Activated CD4-positive, alpha-beta T cell treated with anti-CD3 and anti-CD28 coated beads, Interleukin-2, amount 50 U/mL, for 48 hours (primary cell): ENCODE measurements at places on chromosomes 3 and 15.

DNA sequence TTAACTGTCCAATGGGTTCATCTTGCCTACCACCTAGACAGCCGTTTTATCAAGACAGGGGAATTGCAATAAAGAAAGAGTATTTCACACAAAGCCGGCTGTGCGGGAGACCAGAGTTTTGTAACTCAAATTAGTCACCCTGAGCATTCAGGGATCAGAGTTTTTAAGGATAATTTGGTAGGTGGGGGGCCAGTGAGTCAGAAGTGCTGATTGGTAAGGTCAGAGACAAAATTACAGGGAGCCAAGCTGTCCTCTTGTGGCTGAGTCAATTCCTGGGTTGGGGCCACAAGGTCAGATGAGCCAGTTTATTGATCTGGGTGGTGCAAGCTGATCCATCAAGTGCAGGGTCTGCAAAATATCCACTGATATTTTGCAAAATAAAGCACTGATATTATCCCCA is 29.9 kb upstream of the GPD1L start:
- DNase-seq, result no peak

GRCh38 chr3:65781594-65781993 is 257.1 kb downstream of the MAGI1 start:
- DNase-seq, result no peak

DNA sequence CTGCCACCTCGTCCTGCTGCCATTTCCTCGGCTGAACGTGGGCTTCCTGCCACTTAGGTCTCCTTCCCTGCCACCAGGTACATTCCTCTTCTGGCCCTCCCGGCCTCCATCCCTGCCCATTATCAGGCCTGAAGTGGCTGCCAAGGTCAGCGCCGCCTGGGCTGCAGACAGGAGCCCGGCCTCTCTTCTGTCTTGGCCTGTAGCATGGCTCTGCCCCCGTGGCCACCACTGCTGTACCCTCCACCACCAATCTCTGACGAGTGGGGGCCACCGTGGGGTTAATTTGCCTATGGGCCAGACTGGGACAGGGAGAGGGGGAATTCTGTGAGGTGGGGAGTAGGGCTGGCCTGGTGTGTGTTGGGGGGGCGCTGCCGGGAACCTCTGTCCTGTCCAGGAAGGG is 2.0 kb upstream of the BAHD1 start:
- DNase-seq, result no peak

- no peak for DNase-seq
These were observed 5.2 kb upstream of the RLBP1 start for GRCh38 chr15:89226359-89227221.

DNA sequence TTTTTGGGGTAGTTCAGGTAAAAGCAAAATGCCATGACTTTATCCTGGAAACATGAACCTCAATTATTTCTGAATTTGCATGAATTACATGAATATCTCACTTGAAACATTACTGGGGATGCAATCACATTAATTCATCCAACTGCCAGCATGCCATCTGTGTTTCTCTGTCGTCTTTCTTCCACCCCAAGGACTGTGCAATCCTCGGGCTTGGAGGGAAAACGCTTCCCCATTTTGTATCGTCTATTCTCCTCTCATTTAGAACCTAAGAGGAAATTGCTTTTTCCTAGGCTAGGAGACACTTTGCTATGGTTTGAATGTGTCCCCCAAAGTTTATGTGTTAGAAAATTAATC is 109.4 kb downstream of the SQOR start:
- DNase-seq, result no peak

DNA sequence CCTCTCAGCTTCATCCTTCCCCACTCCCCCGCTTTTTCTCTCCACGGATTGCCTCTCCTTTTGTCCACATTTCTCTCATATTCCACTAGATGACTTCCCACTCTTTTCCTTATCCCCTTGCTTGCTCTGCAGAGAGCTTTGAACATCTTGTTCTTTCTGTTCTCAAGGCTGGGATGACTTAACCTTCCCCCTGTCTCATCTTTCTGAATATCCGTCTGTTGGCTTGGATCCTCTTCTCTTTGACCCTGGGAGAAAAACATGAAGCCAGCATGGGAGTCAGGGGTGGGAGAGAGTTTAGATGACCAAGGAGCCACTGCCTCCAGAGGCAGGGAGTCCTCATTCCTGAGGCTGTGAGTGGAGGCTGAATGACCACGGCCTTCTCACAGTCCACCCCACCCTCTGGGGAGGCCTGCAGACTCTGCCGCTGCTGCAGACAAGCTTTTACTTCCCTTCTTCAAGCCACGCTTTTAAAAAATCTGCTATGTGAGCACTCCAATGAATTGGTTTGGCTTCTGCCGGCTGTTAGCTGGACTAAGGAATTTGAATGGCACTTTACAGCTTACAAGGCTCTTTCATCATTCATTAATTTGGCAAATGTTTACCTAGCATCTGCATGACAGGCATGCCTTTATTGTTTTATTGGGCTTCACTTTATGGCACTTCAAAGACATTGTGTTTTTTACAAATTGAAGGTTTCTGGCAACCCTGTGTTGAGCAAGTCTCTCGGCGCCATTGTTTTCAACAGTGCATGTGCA is 111.6 kb upstream of the SLC6A6 start:
- DNase-seq, result no peak

DNA sequence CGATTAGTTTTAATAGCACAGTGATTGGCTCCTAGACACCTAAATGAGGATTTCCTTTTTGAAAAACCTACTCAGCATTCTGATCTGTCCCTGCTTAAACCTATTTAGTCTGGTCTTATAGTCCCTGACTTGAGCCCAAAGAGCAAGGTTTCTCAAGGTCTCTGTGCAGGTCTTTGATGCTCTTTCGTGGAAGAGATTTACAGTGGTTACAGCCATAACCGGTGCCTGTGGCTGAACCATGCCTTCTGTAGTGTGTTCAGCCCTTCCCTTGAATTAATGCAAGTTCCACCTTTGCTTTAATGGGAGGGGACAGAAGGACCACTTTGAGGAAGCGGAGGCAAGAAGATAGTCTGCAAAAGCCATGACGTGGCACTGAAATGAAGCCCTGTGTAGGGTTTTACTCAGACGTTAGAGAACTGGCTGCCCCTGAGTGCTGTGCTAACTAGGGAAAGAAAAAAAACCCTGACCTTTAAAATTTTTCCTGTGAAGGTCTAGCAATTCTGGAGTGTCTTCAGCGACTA is 43.0 kb downstream of the ZBTB38 start:
- peak; percentile 51 for DNase-seq

DNA sequence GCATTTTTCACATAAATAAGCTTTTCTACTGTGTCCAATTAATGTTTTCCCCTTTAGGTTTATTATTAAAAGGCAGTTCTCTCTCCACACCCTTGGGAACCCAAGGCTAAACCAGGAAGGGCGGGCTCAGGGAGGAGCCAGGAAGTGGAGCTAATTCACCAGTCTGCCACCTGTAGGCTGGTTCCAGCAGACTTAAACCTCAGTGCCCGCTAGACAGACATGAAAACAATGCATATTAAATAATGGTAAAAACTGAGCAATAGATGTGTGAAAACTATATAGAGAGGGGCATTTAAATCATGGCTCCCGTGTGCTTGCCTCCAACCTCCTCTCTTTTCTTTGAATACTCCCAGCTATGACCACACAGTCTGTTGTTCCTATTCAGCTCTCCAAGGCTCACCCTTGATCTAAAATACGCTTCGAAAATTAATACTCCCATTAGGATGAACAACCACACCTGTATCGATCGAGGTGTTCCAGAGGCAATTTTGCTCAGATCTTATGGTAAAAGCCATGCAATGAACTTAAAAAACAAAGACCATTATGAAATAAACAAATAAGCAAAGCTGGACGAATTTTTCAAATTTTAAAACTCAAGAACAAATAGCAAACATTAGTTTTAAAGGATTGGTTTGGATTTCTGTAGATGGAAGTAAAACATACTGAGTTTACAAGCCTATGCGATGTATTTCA is 253.3 kb downstream of the TJP1 start:
- DNase-seq, result no peak

GRCh38 chr3:149020196-149020838 is 29.0 kb downstream of the GYG1 start:
- DNase-seq, result no peak

- DNase-seq, result no peak
These were observed 18.4 kb upstream of the EMC3 start for GRCh38 chr3:10004960-10005564.

DNA sequence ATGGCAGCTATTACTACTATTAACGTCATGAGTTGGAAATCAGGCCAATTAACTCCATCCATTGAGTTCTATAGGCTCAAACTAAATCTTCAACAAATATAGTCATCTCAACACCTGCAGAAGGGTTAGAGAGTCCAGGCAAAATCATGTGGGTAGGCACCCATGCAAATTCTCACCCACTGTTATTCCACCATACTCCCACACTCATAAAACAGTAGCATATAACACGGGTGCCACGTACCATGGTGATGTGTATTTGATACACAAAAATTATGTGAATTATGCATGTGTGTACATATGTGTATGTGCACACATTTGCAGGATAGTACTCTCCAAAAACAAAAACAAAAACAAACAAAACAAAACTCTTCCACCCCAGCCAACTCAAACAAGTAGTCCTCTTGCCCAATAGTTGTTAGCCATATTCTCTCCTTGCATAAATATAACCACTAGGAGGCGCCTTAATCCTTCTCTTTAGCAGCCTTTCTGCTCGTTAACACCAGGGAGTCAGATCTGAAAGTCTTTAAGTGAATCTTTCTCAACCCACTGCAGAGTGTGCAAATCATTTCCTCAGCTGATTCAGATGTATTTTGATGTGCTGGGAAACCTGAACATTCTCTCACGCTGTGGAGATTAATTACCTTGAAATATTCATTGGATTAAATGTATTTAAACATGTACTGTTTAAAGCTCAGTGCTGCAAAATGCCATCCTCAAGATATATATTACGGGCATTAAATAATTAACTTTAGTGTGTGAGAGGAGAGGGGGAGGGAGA is 38.0 kb upstream of the COPB2 start:
- DNase-seq, result no peak

GRCh38 chr3:18394384-18394995 is 30.6 kb downstream of the SATB1 start:
- no peak for DNase-seq

GRCh38 chr15:51144021-51144532 is 49.4 kb upstream of the TNFAIP8L3 start:
- DNase-seq, result no peak

- DNase-seq, result no peak
These were observed 19.8 kb downstream of the PCSK6 start for GRCh38 chr15:101469520-101470288.

DNA sequence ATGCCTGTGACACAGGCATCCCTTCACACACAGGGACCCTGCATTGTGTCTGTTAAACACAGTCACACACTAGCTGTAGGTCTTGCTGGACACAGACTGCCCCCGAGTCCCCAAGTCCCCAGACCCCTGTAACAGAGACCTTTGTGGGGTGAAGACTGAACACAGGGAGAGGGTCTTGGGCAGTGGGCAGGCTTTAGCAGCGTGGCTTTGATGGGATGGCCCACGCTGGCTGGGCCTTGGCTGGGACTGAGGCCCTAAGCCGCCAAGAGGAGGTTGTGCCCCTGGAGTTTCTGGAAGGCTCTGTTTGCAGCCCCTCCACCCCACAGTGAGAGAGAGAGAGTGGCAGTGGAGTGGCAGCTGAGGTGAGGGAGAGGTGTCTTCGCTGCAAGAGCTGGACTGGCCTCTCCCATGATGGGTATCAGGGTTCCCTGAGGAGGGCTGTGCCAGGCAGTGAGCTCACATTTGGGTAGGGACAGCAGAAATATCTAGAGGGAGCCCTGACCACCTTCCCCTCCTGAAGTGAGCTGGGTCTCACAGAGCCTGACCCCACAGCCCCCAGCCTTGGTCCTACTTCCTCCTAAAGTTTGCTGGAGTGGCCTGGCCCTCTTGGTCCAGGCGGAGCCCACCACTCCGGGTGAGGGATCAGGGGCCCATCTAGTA is 635 bp upstream of the VILL start:
- no peak for DNase-seq

DNA sequence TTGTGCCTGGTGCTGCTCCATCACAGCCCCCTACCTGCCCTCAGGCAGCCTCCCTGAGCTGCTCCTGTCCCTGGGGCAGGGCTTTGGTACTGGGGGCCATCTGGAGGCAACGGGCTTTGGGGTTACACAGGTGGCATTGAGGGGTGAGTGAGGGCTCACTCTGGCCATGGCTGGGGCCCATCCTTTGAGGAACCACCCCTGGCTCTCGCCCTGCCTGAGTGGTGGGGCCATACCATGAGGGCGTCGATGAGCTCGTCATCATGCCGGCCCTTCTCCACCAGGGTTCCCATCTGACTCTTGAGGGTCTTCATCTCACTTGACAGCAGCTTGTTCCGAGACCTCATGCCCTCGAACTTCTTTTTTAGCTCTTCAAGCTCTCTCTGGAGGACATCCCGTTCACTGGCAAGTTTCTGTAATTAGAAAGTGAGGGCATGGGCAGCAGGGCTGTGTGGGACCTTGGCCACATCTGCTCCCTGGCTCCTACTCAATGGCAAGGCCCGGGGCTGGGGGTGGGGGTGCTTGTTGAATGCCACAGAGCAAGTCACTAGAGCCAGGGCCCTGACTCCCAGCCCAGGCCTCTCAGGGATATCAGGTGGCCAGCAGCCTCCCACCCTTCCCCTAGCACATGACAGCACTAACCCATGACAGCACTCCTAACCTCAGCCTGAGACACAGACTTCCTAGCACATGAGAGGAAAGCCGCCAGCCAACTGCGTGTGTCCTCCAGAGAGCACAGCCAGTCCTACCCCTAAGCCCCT is 33.5 kb downstream of the CCDC13 start:
- DNase-seq, result no peak

GRCh38 chr15:88383354-88383753 is 83.8 kb downstream of the MRPL46 start:
- DNase-seq, result no peak

GRCh38 chr3:57689367-57690053 is 3.4 kb downstream of the DENND6A start:
- no peak for DNase-seq

GRCh38 chr15:80252121-80252518 is at the start of gene CTXND1:
TSS of gene CTXND1 (minus strand) at chr15:80252213. CDS start at chr15:80201949, 50,264 bp downstream.
- DNase-seq, result no peak

- DNase-seq, result no peak
These were observed 6.9 kb upstream of the CA12 start for GRCh38 chr15:63388511-63388910.

DNA sequence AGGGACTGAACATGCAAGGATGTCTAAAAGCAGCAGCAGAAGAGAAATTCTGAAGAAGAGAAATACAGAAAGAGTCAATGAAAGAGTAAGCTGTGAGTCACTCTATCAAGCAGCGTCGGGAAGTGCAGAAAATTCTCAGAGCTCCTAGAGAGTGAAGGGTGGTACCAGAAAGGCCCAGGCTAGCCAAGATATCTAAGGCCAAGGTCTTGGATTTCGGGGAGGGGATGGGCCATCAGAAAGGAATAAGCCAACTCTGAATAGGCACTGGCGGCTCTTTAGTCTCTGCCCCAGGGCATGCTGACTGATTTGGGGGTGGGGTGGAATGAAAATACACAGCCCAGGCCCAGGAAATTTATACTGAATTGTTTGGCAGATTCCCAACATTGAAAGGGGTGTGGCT is 70.8 kb downstream of the GPR156 start:
- no peak for DNase-seq

GRCh38 chr3:109018828-109019227 is 65.1 kb upstream of the GUCA1C start:
- DNase-seq, result peak; percentile 1
